MM.1S (cell line): ENCODE measurements at places on chromosomes 1 and 21.

DNA sequence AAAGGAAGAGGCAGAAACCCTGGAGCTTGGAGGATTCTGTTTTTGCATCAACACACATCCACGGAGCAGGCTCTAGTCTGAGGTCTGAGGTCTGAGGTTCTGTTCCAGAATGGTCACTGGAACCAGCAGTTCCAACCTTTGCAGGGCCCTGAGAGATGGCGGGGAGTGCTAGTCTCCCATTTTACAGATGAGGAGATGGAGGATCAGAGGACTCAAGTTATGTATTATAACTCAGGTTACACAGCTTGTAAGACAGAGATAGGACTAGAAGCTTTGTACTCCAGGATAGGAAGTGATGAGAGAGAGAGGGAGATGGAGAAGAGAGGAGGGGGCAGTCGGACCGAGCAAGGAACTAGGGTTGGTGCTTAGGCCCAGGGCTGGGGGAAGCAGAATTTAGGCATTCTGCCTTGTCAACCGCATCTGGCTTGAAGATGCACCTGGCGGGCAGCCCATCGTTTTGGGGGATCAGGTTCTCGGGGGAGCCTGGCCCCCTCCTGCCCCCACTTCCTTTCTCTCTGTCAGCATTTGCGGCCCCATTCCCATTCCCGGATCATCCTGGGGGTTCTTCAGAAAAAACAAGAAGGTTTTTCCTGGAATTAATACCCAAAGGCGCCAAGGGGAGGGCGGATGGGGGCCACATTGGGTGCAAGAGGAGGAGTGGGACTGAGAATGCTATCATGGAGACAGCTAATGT is 5.6 kb downstream of the PEAR1 start:
- DNase-seq: no peak

- DNase-seq: no peak
Measured at GRCh38 chr1:115291741-115292140, 46.3 kb downstream of the NGF start.

DNA sequence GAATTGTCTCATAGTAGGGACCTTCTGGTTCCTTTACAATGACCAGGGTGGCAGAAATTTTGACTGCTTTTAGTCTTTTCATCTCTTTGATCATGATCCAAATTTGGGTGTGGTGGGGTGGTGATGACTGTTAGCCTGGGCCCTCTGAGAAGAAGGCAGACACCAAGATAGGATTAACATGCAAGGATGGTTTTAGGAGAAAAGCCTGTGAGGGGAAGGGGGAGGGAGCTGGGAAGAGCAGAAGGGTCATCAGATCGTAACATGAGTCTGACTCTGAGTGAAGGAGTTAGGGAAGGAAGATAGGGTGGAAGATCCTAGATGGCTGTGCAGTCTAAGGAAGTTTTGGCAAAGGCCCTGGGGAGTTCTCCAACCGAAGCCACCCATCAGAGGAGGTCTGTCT is 28.5 kb upstream of the CAMSAP2 start:
- no peak for DNase-seq

DNA sequence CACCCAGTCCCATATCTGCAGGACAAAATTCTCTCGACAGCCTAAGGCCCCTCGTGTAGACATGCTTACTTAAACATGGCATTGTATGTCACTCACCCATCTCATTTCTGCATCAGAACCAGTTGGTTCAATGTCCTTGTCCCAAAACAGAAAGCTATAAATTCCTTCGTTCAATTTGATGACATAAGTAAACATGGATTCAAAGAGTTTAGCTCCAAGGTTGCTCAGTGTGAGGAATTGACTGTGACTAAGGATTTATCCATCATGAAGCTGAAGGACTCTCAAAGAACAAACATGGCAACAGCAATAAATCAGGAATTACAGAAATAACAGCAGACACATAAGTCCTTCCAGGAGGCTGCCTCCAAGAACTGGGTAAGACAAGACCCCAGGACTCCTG is 237.2 kb downstream of the TOMM20 start:
- no peak for DNase-seq

DNA sequence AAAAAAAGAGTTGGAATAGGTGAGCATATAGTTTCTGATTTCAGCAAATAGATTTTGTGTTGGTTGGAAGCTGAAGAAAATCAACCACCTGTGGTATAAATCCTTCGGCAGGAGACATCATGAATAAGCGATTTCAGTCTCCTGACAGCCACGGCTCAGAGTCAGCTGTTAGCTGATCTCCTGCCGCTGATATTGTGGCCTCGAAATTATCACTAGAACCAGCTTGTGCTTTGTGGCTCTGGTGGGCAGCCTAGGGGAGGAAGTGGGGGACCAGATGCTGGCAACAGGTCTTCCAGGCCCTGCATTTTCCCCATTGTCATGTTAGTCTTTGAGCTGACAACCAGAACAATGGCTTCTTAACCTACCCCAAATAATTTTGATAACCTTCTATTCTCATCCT is 842 bp upstream of the GCSAML start:
- no peak for DNase-seq

DNA sequence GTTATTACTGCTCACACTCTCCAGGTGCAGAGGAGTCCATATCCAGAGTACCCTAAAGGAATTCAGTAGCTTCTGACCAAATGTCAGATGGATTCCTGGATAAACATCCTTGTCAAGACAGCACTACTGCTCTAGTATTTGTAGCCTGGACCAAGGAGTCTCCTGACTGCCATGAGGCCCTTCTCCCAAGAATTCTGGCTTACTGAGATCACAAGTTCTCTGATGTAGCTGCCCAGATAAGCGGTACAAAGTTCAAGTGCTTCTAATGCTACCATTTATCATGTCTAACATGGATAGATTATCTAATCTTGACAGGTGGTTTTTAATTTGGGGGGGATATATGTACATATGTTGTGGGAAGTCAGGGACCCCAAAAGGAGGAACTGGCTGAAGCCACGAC is 196.6 kb upstream of the HMCN1 start:
- DNase-seq: no peak

GRCh38 chr1:64471218-64472039 is 1.5 kb downstream of the CACHD1 start:
- DNase-seq: no peak

GRCh38 chr21:14479241-14479786 is 66.8 kb downstream of the SAMSN1 start:
- no peak for DNase-seq

GRCh38 chr21:40481764-40482163 is 365.2 kb downstream of the DSCAM start:
- DNase-seq: no peak

DNA sequence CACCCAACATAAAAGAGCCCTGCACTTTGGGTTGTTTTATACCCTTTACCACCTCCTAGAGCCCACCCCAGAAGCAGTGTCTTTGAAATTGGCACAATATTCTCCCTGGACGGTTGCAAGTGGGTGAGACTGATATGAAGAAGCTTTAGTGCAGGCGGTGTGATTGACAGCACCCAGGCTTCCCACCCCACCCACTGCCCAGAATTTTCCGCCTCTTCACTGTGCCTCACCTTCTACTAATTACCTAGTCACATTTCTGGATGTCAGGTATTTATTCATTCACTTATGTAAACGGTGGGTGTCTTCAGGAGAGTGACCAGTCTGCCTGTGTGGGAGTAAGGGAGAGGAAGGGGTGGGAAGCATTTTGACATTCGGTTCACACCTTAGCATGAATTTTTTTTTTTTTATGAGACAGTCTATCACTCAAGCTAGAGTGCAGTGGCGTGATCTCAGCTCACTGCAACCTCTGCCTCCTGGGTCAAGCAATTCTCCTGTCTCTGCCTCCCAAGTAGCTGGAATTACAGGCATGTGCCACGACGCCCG is 1.7 kb upstream of the FAM89A start:
- DNase-seq: no peak

GRCh38 chr1:212555426-212555825 is 53.1 kb upstream of the ATF3 start:
- no peak for DNase-seq

DNA sequence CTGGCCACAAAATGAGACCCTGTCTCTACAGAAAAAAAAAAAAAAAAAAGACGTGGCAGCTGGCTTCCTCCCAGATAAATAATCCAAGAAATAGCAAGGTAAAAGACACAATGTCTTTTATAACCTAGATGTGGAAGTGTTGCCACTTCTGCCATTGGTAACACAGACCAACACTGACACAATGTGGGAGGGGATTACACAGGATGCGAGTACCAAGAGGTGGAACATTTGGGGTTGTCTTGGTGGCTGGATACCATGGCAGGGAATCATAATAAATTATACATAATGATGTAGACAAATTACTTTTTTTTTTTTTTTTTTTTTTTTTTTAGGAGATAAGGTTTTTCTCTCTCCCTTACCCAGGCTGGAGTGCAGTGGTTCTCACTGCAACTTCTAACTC is 6.0 kb upstream of the NEXN start:
- DNase-seq: no peak

GRCh38 chr1:245217853-245218608 is 63.2 kb downstream of the KIF26B start:
- no peak for DNase-seq

DNA sequence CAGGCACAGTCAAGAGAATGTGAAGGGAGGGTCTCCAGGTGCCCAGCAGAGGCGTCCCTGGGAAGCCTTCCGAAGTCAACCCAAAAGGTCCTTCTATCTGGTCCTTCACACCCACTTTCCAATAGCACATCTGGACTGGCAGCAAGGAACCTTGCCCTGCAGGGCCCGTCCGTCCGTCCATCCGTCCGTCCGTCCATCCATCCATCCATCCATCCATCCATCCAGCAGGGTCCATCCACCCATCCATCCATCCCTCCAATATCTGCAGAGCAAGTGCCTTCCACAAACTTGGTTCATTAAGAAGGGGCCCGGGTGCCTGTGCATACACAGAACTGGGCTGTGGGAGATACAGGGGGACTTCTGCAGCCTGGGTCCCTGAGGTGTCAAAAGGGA is 31.6 kb downstream of the SLC45A1 start:
- DNase-seq: no peak

GRCh38 chr1:161089938-161090337 is 580 bp upstream of the NECTIN4 start:
- no peak for DNase-seq

- DNase-seq: no peak
Measured at GRCh38 chr21:33608559-33608958, 20.1 kb upstream of the DONSON start.

GRCh38 chr21:41466024-41466820 is 40.2 kb downstream of the MX1 start:
- DNase-seq: no peak

DNA sequence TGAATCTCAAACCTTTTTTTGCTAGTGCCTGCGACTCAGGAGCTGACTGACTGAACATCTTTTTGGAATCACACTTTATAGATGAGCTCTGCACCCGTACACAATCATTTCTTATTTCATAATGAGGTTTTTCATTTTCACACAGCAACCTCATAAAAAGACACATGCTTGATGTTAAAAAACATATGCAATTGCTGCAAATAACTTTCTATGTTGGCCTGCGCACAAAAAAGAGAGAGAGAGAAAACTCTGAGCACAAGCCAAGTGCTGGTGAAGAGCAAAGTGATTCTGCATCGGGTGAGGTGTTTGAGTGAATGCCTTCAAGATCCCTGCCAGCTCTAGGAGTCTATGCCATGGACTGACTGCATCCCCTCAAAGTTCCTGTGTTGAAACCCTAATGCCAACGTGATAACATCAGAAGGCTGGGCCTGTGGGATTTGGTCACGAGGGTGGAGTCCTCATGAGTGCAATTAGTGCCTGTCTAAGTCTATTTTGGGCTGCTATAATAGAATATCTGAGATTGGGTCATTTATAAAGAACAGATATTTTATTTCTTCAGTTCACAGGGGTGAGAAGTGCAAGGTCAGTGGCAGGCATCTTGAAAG is 36.6 kb downstream of the C1orf87 start:
- DNase-seq: no peak

DNA sequence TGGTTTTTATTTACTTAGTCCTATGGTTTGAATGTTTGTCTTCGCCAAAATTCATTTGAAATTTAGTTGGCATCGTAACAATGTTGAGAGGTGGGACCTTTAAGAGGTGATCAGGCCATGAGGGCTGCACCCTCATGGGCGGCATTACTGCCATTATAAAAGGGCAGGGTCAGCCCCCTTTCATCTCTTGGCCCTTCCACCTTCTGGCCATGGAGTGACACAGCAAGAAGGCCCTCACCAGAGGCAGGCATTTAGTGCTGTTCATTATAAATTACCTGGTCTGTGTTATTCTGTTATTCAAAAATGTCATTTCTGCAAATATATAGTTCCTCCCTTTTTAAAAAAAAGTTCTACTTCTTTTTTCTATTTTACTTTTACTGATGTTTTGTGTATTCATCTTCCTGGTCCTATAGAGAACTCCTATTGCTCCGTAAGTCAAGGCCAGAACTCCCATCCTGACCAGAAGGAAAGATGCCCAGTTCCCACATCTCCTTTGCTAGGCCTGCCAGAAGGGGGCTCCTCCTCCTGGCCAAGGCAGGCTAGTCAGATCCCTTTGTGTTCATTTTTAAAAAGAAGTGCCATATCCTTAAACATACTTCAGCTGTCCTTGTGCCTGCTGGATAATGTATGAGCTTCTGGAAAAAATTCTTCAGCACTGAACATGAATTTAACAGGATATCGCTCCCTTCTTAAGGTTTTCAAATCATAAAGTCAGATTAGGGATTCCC is 10.0 kb upstream of the LBR start:
- DNase-seq: no peak

DNA sequence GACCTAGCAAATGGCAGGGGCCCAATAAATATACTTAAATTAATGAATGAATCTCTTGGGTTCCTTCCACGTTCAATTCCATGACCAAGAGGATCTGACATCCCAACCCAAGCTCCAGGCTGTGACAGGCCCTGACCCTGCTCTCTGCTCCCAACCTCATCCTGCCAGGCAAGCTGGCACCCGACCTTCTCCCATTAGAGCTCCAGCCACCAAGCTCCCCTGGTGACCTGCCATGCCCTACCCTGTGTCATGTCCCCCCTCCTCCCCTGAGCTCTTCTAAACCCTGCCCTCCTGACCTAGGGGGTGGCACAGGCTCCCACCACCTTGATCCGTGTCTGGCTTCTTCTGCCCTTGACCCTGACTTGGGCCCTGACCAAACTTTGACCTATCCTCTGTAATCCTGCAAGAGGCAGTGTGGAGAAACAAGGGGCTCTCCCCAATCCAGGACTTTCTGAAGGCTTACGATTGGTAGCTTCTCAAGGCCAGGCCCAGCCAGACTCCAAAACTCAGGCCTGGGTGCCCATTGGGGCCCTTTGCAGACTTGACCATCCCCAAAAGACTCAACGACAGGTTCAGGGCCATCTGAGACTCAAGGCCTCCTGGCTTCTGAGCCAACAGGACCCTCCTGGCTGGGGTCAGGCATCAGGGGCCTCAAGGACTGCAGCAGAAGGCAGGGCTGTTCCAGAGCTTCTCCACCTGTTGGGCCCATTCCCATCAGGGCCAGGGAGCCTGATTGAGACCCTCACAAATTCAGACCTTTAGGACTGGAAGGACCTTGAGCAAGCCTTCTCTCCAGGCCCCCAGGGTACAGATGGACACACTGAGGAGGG is 249.0 kb downstream of the PTPRU start:
- no peak for DNase-seq
